ENCODE measurements at places on chromosomes 3 and 15. TPM values are rescaled to one million over a fixed set of nuclear protein-coding genes. Genes with fewer than 3 reads are reported as not detected.

Gene MCF2L2
- total RNA-seq = 3.1 TPM

Gene GPR156
- 0.76 TPM for total RNA-seq

Gene CPN2
- not detected for total RNA-seq

Gene USP13
- total RNA-seq = 23.3 TPM

Data from glomerular endothelial cell (primary cell).